ENCODE measurements at places on chromosomes 5 and 9.

DNA sequence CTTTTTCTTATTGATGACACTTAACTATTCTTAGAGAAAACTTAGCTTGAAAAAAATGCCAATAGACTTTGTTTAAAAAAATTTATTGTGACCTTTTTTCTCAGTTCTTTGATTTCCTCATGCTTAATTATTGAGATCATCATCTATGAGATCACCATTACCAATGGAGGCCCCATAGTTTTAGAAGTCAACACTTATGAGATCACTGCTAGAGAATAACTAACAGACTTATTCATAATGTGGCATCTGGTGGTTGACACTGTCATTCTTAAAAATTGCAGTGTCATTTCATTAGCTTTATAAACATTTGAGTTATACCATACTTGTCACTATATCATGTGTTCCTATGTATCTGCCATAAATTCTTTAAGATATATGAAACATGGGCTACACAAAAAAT is 14.9 kb upstream of the FEM1C start:
- DNase-seq = no peak

DNA sequence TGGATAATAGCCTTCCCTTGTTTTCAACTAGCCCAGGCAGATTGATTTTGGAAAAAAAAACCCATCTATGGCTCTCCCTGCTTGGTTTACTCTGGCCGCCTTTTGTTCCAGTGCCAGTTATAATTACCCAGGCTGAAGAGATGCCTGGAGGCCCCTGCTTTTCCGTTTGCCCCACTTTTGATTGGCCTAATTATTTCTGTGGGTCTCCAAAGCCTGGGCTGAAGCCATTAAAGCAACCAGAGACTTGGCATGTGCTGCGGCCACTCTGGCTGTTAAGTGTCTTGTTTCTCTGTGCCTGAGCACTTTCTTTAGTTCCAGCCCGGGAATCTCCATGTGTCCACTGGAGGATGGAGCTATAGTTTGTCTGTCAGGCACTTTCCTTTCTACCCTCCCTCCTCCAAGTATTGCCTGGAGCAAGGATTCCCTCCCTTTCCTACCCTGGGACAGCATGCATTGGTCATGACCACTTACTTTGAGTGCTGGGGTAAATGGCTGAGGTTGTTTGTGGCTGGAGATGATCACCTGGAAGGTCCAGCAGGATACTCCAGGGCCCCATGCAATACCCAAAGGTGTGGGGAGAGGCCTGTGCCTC is 105.1 kb upstream of the CTSL start:
- DNase-seq = no peak

GRCh38 chr5:143004361-143005145 is 234.4 kb downstream of the ARHGAP26 start:
- no peak for DNase-seq

- no peak for DNase-seq
Measured at GRCh38 chr5:55603922-55604321, 69.2 kb upstream of the PLPP1 start.

DNA sequence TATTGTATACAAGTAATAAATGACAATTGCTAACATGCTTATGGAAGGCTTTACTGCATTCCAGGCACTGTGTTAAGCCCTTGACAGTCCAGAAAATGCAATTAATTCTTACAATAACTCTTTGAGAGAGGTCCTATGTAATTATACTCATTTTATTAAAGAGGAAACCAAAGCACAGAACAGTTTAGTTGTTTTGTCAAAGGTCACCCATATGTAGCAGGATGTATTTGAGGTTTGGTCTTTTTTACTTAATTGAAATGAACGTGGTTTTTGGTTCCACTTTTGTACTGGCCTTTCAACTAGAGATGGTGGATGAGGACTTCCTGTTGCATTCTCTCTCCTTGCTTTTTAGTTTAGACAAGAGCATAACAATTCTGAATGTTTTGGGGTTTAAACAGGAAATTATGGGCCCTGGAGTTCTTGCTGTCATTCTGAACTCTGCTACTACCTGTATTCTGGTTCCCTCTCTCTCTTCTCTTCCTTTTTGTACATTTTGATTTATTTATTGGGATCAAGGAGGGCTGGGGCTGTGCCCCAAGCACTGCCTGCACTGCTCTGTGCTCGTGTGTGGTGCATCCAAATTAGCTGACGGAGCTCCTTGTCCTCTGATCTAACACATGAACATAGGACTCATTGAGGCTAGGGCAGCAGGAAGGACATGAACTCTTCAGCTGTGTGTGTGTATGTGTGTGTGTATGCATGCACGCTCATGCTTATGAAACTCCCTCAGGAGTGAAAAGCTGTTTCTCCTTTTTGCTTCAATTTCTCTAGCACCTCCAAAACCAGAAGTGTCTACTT is 47.4 kb downstream of the SLC28A3 start:
- DNase-seq = peak; percentile 31

GRCh38 chr5:170785416-170785815 is 1.9 kb downstream of the GABRP start:
- DNase-seq = no peak
